ENCODE measurements at places on chromosomes 7 and 10.

DNA sequence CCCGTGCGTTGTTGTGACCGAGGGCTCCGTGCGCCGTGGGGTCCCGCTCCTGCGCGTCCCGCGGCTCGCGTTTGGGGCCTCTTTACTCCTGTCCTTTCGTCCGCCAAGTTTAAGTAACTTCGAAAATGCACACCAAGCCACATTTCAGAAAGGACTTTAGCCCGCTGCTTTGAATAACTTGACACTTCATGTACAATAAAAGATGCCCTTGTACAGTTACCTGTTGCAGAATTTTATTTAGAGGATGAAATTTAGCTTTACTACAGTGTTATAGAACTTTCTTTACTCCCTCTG is 459 bp downstream of the SUGCT start:
- peaks cover 5% of the 10 kb centered on the region for H3K4me1 ChIP-seq
- no peak overlapping the region for H3K27ac ChIP-seq
- no peaks in the 10 kb centered on the region for H3K36me3 ChIP-seq
- peak; percentile 47 for DNase-seq

DNA sequence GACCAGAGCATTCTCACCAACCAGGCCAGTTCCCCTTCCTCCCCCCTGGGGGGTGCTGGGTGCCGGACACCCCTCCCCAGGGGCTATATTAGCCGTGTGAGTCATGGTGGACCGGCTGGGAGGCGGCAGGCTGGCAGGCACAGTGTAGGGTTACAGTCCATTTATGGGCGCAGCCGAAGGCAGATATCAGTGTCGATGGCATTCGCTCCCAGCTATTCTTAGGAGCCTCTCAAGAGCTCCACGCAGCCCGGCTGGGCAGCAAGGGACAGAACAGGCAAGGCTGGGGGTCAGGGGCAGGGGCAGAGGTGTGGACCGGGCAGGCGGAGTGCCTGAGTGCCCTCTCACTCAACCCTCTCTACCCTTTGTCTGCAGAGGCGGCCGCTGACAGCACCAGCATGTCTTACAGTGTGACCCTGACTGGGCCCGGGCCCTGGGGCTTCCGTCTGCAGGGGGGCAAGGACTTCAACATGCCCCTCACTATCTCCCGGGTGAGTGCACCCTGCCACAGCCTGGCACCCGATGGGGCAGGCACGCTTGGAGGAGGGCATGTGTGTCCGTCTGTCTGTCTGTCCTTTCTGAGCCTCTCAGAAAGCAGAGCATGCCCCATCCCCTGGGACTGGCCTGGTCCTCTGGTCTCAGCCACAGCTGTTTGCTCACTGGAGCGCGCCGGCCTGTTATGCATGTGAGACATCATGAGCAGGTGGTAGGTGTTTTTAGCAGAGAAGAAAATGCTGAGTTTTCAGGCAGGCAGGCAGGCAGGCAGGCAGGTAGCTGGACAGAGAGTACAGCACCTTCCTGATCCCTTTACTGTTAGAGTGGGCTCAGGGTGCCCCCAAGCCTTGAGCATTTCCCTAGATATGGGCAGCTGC is at the start of gene LDB3:
Gene LDB3, plus strand, starts transcription at position 215 of the 869 bp plus-strand sequence. Its CDS starts 181 bp downstream, at position 396.
- no peak for DNase-seq
- H3K4me3 ChIP-seq, result no peak within 1 kb of the TSS
- no peak within 1 kb of the TSS for H3K27ac ChIP-seq
- no peaks in the 10 kb centered on the region for H3K36me3 ChIP-seq
- no peaks in the 10 kb centered on the region for H3K4me1 ChIP-seq

GRCh38 chr10:103450201-103450695 is 1.9 kb downstream of the CALHM2 start:
- peaks cover 29% of the 10 kb centered on the region for H3K4me1 ChIP-seq
- H3K27me3 ChIP-seq, result no peaks in the 10 kb centered on the region
- no peak overlapping the region for H3K27ac ChIP-seq

- no peak for DNase-seq
- no peak overlapping the region for H3K27ac ChIP-seq
- H3K36me3 ChIP-seq, result no peaks in the 10 kb centered on the region
Measured at GRCh38 chr7:68381731-68382130, 1216.5 kb upstream of the AUTS2 start.

GRCh38 chr10:48358162-48358561 is 51.7 kb downstream of the MAPK8 start:
- no peaks in the 10 kb centered on the region for H3K4me1 ChIP-seq
- no peaks in the 10 kb centered on the region for H3K36me3 ChIP-seq
- H3K27me3 ChIP-seq, result no peaks in the 10 kb centered on the region
- H3K27ac ChIP-seq, result no peak overlapping the region

DNA sequence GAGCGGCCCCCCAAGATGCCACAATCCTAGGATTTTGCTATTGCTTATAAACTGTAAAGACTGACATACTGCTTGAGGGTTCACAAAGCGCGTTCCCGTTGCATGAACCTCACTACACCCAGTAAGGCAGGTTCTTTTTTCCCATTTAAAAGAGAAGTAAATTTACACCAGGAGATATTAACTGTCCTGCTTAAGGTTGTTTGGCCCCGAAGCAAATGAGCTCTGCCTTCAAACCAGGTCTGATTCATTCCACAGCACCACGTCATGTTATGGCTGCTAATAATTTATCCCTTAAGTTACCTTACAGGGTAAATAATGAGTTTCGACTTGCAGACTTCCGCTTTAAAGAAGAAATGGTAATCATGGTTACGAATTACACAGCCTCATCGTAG is 559 bp upstream of the FKBP14 start:
- peaks cover 27% of the 10 kb centered on the region for H3K4me1 ChIP-seq
- peak overlapping the region; percentile 93 for H3K4me3 ChIP-seq
- peak overlapping the region; percentile 56 for H3K27ac ChIP-seq

- no peaks in the 10 kb centered on the region for H3K27me3 ChIP-seq
- H3K4me3 ChIP-seq, result no peak overlapping the region
- H3K4me1 ChIP-seq, result no peaks in the 10 kb centered on the region
- no peaks in the 10 kb centered on the region for H3K36me3 ChIP-seq
- DNase-seq, result no peak
- H3K27ac ChIP-seq, result no peak overlapping the region
Measured at GRCh38 chr7:144063710-144064109, 5.9 kb upstream of the OR2A25 start.

- no peak overlapping the region for H3K4me3 ChIP-seq
- H3K4me1 ChIP-seq, result peaks cover 3% of the 10 kb centered on the region
- H3K27me3 ChIP-seq, result no peaks in the 10 kb centered on the region
- H3K27ac ChIP-seq, result no peak overlapping the region
- H3K36me3 ChIP-seq, result no peaks in the 10 kb centered on the region
- DNase-seq, result no peak
Measured at GRCh38 chr7:39894904-39895303, 55.2 kb upstream of the CDK13 start.

- peaks cover 5% of the 10 kb centered on the region for H3K4me1 ChIP-seq
- no peaks in the 10 kb centered on the region for H3K27me3 ChIP-seq
- no peak overlapping the region for H3K4me3 ChIP-seq
Measured at GRCh38 chr7:336810-337566, 47.0 kb downstream of the FOXL3 start.

DNA sequence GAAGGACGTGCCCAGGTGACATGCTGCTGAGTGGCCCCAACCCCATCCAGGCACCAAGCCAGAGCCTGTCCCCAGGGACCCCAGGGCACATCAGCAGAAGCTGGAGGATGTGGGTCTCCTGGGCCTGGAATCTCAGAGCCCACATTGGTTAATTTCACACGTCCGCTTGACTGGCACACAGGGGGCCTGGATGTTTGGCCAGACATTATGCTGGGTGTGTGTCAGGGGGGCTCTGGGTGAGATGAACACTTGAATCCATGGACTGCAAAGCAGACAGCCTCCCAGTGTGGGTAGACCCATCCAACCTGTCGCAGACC is 79.1 kb upstream of the RET start:
- H3K27ac ChIP-seq, result no peak overlapping the region
- no peak for DNase-seq
- H3K27me3 ChIP-seq, result no peaks in the 10 kb centered on the region
- no peak overlapping the region for H3K4me3 ChIP-seq
- no peaks in the 10 kb centered on the region for H3K36me3 ChIP-seq

DNA sequence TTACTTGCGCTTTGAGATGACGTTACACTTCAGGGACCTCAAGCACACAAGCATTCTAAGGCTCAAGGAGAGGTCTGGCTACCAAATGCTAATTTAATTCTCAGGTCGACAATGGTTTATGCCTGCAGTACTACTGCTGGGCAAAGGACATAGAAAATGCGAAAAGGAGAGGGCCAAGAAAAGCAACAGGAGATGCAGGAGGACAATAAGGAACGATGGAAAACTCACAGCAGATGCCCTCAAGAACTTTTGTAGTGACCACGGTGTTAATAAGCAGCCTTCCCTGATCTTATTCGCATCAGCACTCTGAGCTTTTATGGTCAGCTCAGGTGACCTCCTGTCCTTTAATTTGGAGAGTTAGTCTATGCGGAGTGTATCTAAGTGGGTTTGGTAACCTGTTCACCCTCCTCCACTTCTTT is 146.3 kb downstream of the GPR85 start:
- H3K27me3 ChIP-seq, result peaks cover 1% of the 10 kb centered on the region
- no peaks in the 10 kb centered on the region for H3K36me3 ChIP-seq
- peak overlapping the region; percentile 97 for H3K4me3 ChIP-seq
- H3K4me1 ChIP-seq, result peaks cover 17% of the 10 kb centered on the region
- peak overlapping the region; percentile 83 for H3K27ac ChIP-seq

DNA sequence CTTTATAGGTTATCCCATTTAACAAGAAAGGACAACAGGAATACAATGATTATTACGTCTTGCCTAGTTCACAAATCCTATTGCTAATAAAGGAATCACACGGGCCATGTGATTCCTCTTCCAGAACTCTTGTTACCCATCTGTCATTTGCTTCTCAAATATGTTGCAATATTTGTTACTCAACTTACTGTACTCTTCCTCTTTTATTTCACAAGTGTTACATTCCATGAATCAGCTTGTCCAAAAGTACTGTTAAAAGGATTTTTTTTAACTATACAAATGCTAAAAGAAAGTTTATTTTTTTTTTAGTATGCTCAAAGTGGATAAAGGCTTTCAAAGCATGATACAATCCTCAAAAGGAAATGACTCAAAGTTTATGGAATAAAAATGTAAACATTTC is 3.9 kb upstream of the CD36 start:
- no peak overlapping the region for H3K4me3 ChIP-seq
- DNase-seq, result peak; percentile 40

- H3K27me3 ChIP-seq, result peaks cover 8% of the 10 kb centered on the region
- no peaks in the 10 kb centered on the region for H3K4me1 ChIP-seq
- DNase-seq, result no peak
Measured at GRCh38 chr10:103852856-103853255, 2.5 kb downstream of the SH3PXD2A start.

- H3K4me1 ChIP-seq, result no peaks in the 10 kb centered on the region
- H3K36me3 ChIP-seq, result peaks cover 3% of the 10 kb centered on the region
- H3K27ac ChIP-seq, result no peak overlapping the region
- DNase-seq, result no peak
- H3K27me3 ChIP-seq, result no peaks in the 10 kb centered on the region
- H3K4me3 ChIP-seq, result no peak overlapping the region
Measured at GRCh38 chr7:76304888-76305375, 2.5 kb downstream of the HSPB1 start.

- DNase-seq, result no peak
- H3K27ac ChIP-seq, result no peak overlapping the region
- H3K4me1 ChIP-seq, result no peaks in the 10 kb centered on the region
Measured at GRCh38 chr7:146805082-146805481, 688.5 kb downstream of the CNTNAP2 start.

- H3K4me1 ChIP-seq, result no peaks in the 10 kb centered on the region
- DNase-seq, result no peak
- H3K27ac ChIP-seq, result no peak overlapping the region
- H3K36me3 ChIP-seq, result peaks cover 19% of the 10 kb centered on the region
- no peak overlapping the region for H3K4me3 ChIP-seq
Measured at GRCh38 chr10:91829268-91829667, 31.0 kb downstream of the TNKS2 start.

GRCh38 chr7:37832194-37832593 is 16.2 kb upstream of the NME8 start:
- peaks cover 8% of the 10 kb centered on the region for H3K4me1 ChIP-seq
- peak; percentile 92 for DNase-seq

GRCh38 chr7:28718055-28718481 is 240.1 kb downstream of the TRIL start:
- no peak overlapping the region for H3K27ac ChIP-seq
- DNase-seq, result no peak
- H3K36me3 ChIP-seq, result no peaks in the 10 kb centered on the region
- H3K27me3 ChIP-seq, result no peaks in the 10 kb centered on the region

- H3K27me3 ChIP-seq, result no peaks in the 10 kb centered on the region
- no peak for DNase-seq
- no peaks in the 10 kb centered on the region for H3K36me3 ChIP-seq
- no peak overlapping the region for H3K4me3 ChIP-seq
Measured at GRCh38 chr7:158296798-158297104, 290.9 kb downstream of the PTPRN2 start.

GRCh38 chr10:110513949-110514348 is 16.2 kb downstream of the DUSP5 start:
- no peak overlapping the region for H3K4me3 ChIP-seq
- peaks cover 10% of the 10 kb centered on the region for H3K36me3 ChIP-seq
- H3K27ac ChIP-seq, result no peak overlapping the region
- no peaks in the 10 kb centered on the region for H3K4me1 ChIP-seq
- DNase-seq, result no peak

GRCh38 chr10:20714518-20714917 is 182.6 kb downstream of the NEBL start:
- no peaks in the 10 kb centered on the region for H3K27me3 ChIP-seq
- no peaks in the 10 kb centered on the region for H3K36me3 ChIP-seq
- DNase-seq, result no peak
- H3K27ac ChIP-seq, result no peak overlapping the region

GRCh38 chr10:99870123-99870730 is 87.8 kb downstream of the ABCC2 start:
- peak; percentile 75 for DNase-seq
- H3K27me3 ChIP-seq, result peaks cover 54% of the 10 kb centered on the region
- H3K4me1 ChIP-seq, result no peaks in the 10 kb centered on the region

DNA sequence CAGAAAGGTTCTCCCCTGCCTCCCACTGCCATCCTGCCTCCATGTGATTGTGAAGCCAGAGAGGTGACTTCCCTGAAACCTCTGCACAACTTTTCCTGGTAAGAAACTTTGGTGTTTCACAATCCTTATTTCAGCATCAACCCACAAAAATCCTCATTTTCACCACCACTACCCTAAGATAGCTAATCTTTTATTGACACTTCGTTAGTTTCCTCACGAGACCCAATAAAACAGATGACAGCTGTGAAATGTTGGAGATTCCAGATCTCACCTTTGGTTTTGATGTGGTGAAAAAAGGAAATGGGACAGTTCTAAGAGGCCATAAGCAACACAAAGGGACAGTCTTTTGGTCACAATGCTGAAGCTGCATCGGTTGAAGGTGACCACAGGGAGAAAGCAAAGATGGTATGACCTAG is 59.9 kb upstream of the TM9SF3 start:
- no peak overlapping the region for H3K27ac ChIP-seq
- DNase-seq, result no peak
- no peak overlapping the region for H3K4me3 ChIP-seq
- H3K36me3 ChIP-seq, result peaks cover 13% of the 10 kb centered on the region
- H3K4me1 ChIP-seq, result peaks cover 7% of the 10 kb centered on the region
- no peaks in the 10 kb centered on the region for H3K27me3 ChIP-seq

- no peaks in the 10 kb centered on the region for H3K36me3 ChIP-seq
- no peak overlapping the region for H3K4me3 ChIP-seq
- no peak overlapping the region for H3K27ac ChIP-seq
- DNase-seq, result no peak
- peaks cover 9% of the 10 kb centered on the region for H3K27me3 ChIP-seq
Measured at GRCh38 chr10:133115453-133115842, 27.7 kb downstream of the ADGRA1 start.

- no peak overlapping the region for H3K4me3 ChIP-seq
- no peaks in the 10 kb centered on the region for H3K36me3 ChIP-seq
- H3K27me3 ChIP-seq, result no peaks in the 10 kb centered on the region
- DNase-seq, result no peak
- H3K4me1 ChIP-seq, result no peaks in the 10 kb centered on the region
Measured at GRCh38 chr7:37960483-37960882, 40.0 kb downstream of the EPDR1 start.

Measured in common myeloid progenitor, CD34-positive (primary cell).